A549 treated with dexamethasone at 1 μM for 4 hours (cell line): ENCODE measurements at places on chromosomes 4 and X. TPM values are rescaled to one million over a fixed set of nuclear protein-coding genes. Genes with fewer than 3 reads are reported as not detected.

Gene FHDC1
- total RNA-seq: 0.78 to 1.1 TPM (median 0.97 TPM) in 5 replicates

Gene L1CAM
- 18.1 to 23.9 TPM (median 20.8 TPM) in 5 replicates for total RNA-seq

Gene POF1B
- total RNA-seq: 2.0 to 3.0 TPM (median 2.4 TPM) in 5 replicates

Gene USP17L25
- not detected in 5 replicates for total RNA-seq

Gene SLC2A9
- total RNA-seq: 0.32 to 0.59 TPM (median 0.49 TPM) in 5 replicates

Gene PTTG2
- not detected in 5 replicates for total RNA-seq

Gene TNIP3
- total RNA-seq: 0.07 to 0.43 TPM (median 0.24 TPM) in 5 replicates

Gene ATP10D
- 2.0 to 3.7 TPM (median 2.6 TPM) in 5 replicates for total RNA-seq

Gene RBM46
- total RNA-seq: not detected in 5 replicates

Gene GLOD5
- total RNA-seq: not detected in 5 replicates

Gene MAGEB2
- total RNA-seq: not detected in 5 replicates

Gene GPR101
- not detected in 5 replicates for total RNA-seq

Gene LUZP4
- total RNA-seq: not detected in 5 replicates

Gene SSX4B
- total RNA-seq: not detected in 5 replicates

Gene SPANXA2
- 0.14 to 0.25 TPM (median 0.17 TPM) in 3 of 5 replicates, not detected in the others for total RNA-seq

Gene PAK3
- total RNA-seq: 0.02 to 0.16 TPM (median 0.04 TPM) in 4 of 5 replicates, not detected in the other

Gene LAP3
- total RNA-seq: 33.7 to 47.8 TPM (median 37.6 TPM) in 5 replicates

Gene ACOT9
- 86.4 to 100 TPM (median 93.1 TPM) in 5 replicates for total RNA-seq

Gene GAGE2A
- not detected in 5 replicates for total RNA-seq

Gene CLNK
- total RNA-seq: not detected in 5 replicates

Gene SPATA4
- 0.14 to 0.32 TPM (median 0.21 TPM) in 5 replicates for total RNA-seq

Gene VEGFC
- 8.5 to 10.6 TPM (median 9.0 TPM) in 5 replicates for total RNA-seq

Gene SLC49A3
- 0.09 to 0.25 TPM (median 0.13 TPM) in 5 replicates for total RNA-seq

Gene VCX3A
- total RNA-seq: not detected in 5 replicates

Gene IRF2
- 8.4 to 10.1 TPM (median 9.0 TPM) in 5 replicates for total RNA-seq

Gene C4orf51
- not detected in 5 replicates for total RNA-seq

Gene ARR3
- not detected in 5 replicates for total RNA-seq

Gene C4orf50
- total RNA-seq: not detected in 5 replicates

Gene MAOB
- total RNA-seq: 0.14 to 0.25 TPM (median 0.19 TPM) in 5 replicates

Gene FRMD7
- total RNA-seq: not detected in 5 replicates

Gene TRMT10A
- 3.3 to 4.8 TPM (median 4.3 TPM) in 5 replicates for total RNA-seq

Gene FABP2
- total RNA-seq: not detected in 5 replicates

Gene GRIA3
- total RNA-seq: not detected in 5 replicates

Gene TMPRSS11F
- total RNA-seq: not detected in 5 replicates

Gene USP26
- total RNA-seq: not detected in 5 replicates

Gene MAPK10
- total RNA-seq: 0.27 to 0.75 TPM (median 0.47 TPM) in 5 replicates

Gene TLR3
- total RNA-seq: 0.19 to 0.43 TPM (median 0.36 TPM) in 5 replicates
